ENCODE measurements at places on chromosomes 2 and 18.

DNA sequence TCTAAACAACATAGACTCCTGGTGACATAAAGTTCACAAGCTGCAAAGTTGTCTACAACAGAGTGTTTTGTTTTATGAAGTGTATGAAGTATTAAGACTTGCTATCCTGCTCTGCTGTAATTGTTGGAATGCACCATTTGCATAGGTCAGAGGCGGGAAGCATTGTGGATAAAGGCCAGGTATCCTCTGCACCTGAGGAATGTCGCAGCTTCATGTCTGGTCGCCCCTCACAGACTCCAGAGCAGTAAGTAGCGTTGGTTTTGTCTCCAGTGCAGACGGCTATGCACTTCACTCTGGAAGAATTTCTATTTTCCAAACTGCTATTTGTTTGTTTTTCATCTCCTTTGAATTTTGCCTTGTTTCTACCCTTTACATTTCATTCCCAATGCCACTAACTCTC, 63.1 kb downstream of the UNC80 start:
- no peak for DNase-seq

- DNase-seq, result no peak
These were observed 872.6 kb downstream of the BCL11A start for GRCh38 chr2:59680863-59681262.

- no peak for DNase-seq
These were observed 114.5 kb downstream of the ERBB4 start for GRCh38 chr2:212424082-212424481.

- DNase-seq, result no peak
These were observed 2.7 kb downstream of the CDCA7 start for GRCh38 chr2:173357346-173357745.

GRCh38 chr18:9629709-9630108, 15.3 kb upstream of the PPP4R1 start:
- DNase-seq, result no peak

GRCh38 chr2:241010531-241011295, 12.3 kb downstream of the SNED1 start:
- DNase-seq, result no peak
